HS-5 (cell line): ENCODE measurements at places on chromosomes 7 and 10.
A peak's percentile ranks its signal among the peaks of the same experiment; 100 is the strongest.

DNA sequence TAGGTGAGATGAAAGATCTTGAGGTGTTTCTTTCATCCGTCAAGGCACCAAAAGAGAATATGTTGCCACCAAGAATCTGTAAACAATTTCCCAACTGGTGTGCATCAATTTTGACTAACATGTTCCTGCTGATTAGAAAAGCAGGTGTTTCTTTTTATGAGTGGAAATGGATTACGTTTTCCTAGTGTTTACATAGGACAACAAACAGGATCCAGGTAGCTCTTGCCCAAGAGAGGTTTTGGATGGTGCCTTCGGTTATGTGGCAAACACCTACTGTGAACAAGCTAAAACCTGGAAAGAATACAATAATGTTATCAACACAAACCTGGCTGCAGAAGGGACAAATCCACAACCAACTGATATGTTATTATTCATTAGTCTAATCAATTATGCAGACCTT lies 53.6 kb upstream of the WNT16 start:
- no peak for DNase-seq

- DNase-seq = no peak
These were observed 135.2 kb downstream of the BUB3 start for GRCh38 chr10:123289432-123289831.

GRCh38 chr10:124198871-124199270 lies 105.5 kb upstream of the CHST15 start:
- no peak for DNase-seq

- DNase-seq = no peak
These were observed 3.8 kb downstream of the NUDCD3 start for GRCh38 chr7:44486693-44487092.

- no peak for DNase-seq
These were observed 25.4 kb downstream of the KNDC1 start for GRCh38 chr10:133185421-133185820.

- DNase-seq = peak; percentile 25
These were observed 144.6 kb upstream of the TMEM106B start for GRCh38 chr7:12066521-12066920.

GRCh38 chr10:86222336-86222650 lies 144.3 kb downstream of the GRID1 start:
- DNase-seq = no peak
